ENCODE measurements at places on chromosomes 7 and 10. TPM values are rescaled to one million over a fixed set of nuclear protein-coding genes. Genes with fewer than 3 reads are reported as not detected.

- H3K4me3 ChIP-seq = peak overlapping the region; percentile 46
- peaks cover 6% of the 10 kb centered on the region for H3K36me3 ChIP-seq
- DNase-seq = peak; percentile 82
- H3K4me1 ChIP-seq = peaks cover 43% of the 10 kb centered on the region
- H3K27me3 ChIP-seq = peaks cover 4% of the 10 kb centered on the region
Observed at GRCh38 chr7:150357270-150357669, 11.4 kb upstream of the REPIN1 start.

- no peaks in the 10 kb centered on the region for H3K36me3 ChIP-seq
- no peak overlapping the region for H3K4me3 ChIP-seq
- no peak overlapping the region for H3K27ac ChIP-seq
- H3K4me1 ChIP-seq = no peaks in the 10 kb centered on the region
Observed at GRCh38 chr7:35366167-35367155, 112.6 kb upstream of the TBX20 start.

FLNC gene
- not detected for total RNA-seq

GRCh38 chr7:144534196-144534595 is 130.7 kb upstream of the NOBOX start:
- H3K4me3 ChIP-seq = no peak overlapping the region
- H3K4me1 ChIP-seq = peaks cover 12% of the 10 kb centered on the region
- DNase-seq = no peak
- peaks cover 6% of the 10 kb centered on the region for H3K36me3 ChIP-seq
- no peak overlapping the region for H3K27ac ChIP-seq
- no peaks in the 10 kb centered on the region for H3K27me3 ChIP-seq

DNA sequence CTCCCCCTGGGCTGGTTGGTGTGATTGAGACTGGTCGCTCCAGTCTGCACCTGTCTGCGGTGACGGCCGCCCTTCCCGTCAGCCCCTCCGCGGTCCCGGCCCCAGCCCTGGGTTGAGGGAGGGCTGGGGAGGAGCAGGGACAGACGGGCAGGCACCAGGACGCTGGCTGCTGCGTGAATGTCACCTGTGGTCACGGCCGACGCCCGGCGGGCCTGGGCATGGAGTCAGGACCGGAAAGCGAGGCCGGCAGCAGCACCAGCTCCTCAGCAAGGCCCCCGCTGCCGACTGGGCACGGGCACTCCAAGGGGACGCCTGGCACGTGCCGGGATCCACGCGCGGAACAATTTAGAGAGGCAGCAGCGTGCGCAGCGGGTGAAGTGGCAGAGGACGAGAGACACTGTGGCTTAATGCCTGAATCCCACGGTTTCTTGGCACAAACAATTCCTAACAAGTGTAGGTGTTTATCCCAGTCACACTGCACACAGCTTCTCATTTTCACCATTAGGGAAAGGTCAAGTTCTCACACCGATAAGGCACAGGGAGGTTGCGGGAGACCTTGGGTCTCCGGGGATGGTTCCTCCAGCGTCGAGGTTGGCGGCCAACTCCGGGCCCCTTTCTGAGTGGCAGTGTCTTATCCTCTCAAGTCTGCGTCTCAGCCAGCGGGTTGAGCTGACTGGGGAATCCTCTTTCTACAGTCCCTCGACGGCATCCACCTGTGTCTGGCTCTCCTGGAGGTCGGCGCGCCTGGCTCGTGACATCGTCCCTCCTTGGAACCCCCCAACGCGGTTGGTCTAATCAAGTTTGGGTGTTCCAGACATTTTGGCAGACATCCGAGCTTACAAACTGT is 66.4 kb upstream of the ADGRA1 start:
- no peak overlapping the region for H3K4me3 ChIP-seq
- H3K36me3 ChIP-seq = no peaks in the 10 kb centered on the region
- no peaks in the 10 kb centered on the region for H3K4me1 ChIP-seq
- DNase-seq = no peak
- H3K27me3 ChIP-seq = no peaks in the 10 kb centered on the region

CYP3A4 gene
- not detected for total RNA-seq

- H3K4me1 ChIP-seq = peaks cover 5% of the 10 kb centered on the region
- H3K4me3 ChIP-seq = no peak overlapping the region
- no peak for DNase-seq
- H3K27ac ChIP-seq = no peak overlapping the region
- no peaks in the 10 kb centered on the region for H3K36me3 ChIP-seq
Observed at GRCh38 chr10:99372546-99373271, 43.6 kb downstream of the CNNM1 start.

DNA sequence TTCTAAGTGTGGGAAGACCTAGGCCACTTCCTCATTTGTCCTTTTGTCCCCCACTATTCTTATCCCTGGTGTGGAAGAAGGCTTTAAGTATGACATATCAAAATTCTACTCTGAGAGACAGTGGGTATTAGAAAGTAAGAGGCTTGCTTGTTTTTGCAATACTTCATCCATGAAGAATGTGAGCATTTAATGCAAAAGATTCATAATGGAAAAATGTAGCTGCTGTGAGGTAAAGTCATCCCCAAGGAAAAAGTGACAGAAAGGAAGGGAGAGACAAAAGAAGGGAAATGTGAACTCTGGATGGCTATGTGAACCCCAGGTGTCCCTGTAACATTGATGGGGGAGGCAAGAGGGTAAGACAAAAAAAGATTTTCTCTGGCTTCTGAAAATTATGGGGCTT is 607.5 kb downstream of the SORCS1 start:
- no peak for DNase-seq
- no peaks in the 10 kb centered on the region for H3K27me3 ChIP-seq
- no peak overlapping the region for H3K27ac ChIP-seq
- H3K36me3 ChIP-seq = no peaks in the 10 kb centered on the region

GRCh38 chr10:59229441-59229840 is 53.0 kb downstream of the PHYHIPL start:
- no peaks in the 10 kb centered on the region for H3K36me3 ChIP-seq
- no peak overlapping the region for H3K4me3 ChIP-seq
- no peak overlapping the region for H3K27ac ChIP-seq

SPRN gene
- not detected for total RNA-seq

GRCh38 chr7:121810831-121811672 is 61.9 kb upstream of the PTPRZ1 start:
- H3K36me3 ChIP-seq = no peaks in the 10 kb centered on the region
- H3K27me3 ChIP-seq = no peaks in the 10 kb centered on the region
- H3K4me1 ChIP-seq = no peaks in the 10 kb centered on the region
- H3K27ac ChIP-seq = no peak overlapping the region

DNA sequence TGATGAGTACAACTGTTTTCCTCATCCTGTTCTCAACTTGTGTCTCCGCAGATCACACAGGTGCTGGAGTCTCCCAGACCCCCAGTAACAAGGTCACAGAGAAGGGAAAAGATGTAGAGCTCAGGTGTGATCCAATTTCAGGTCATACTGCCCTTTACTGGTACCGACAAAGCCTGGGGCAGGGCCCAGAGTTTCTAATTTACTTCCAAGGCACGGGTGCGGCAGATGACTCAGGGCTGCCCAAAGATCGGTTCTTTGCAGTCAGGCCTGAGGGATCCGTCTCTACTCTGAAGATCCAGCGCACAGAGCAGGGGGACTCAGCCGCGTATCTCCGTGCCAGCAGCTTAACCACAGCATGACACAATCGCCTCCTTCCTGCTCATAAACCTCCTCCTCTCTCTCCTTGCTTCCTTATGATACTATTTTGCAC is 126.7 kb upstream of the PRSS58 start:
- H3K36me3 ChIP-seq = no peaks in the 10 kb centered on the region
- peaks cover 32% of the 10 kb centered on the region for H3K4me1 ChIP-seq
- H3K27me3 ChIP-seq = no peaks in the 10 kb centered on the region
- H3K27ac ChIP-seq = peak overlapping the region; percentile 88
- peak overlapping the region; percentile 67 for H3K4me3 ChIP-seq
- peak; percentile 64 for DNase-seq

- H3K27me3 ChIP-seq = no peaks in the 10 kb centered on the region
- DNase-seq = no peak
- H3K4me3 ChIP-seq = no peak overlapping the region
- no peak overlapping the region for H3K27ac ChIP-seq
Observed at GRCh38 chr7:1130021-1130990, 29.7 kb downstream of the ZFAND2A start.

DNA sequence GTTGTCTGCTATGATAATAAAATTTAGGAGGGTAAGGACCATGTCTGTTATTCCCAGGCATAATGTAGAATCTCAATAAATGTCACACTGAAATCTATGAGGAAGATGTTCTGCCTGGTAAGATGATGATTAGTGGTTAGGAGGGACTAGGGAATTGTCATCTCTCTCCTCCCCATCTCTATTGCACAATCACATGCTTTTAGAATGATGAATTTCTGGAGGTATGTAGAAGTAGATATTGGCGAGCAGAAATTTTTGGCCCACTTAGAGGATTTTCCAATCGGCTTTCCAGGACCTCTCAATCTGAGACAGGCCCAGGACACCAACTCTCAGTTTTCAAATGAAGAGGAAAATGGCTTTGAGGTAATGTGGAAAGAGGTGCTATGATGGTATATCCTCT is 2.0 kb upstream of the PITX3 start:
- H3K4me1 ChIP-seq = peaks cover 42% of the 10 kb centered on the region
- H3K27ac ChIP-seq = no peak overlapping the region
- DNase-seq = no peak
- H3K27me3 ChIP-seq = peaks cover 37% of the 10 kb centered on the region
- peaks cover 7% of the 10 kb centered on the region for H3K36me3 ChIP-seq

- H3K4me1 ChIP-seq = no peaks in the 10 kb centered on the region
- H3K27me3 ChIP-seq = peaks cover 5% of the 10 kb centered on the region
- no peak for DNase-seq
- H3K27ac ChIP-seq = no peak overlapping the region
- H3K36me3 ChIP-seq = no peaks in the 10 kb centered on the region
Observed at GRCh38 chr7:134197345-134197744, 70.2 kb downstream of the LRGUK start.

DNA sequence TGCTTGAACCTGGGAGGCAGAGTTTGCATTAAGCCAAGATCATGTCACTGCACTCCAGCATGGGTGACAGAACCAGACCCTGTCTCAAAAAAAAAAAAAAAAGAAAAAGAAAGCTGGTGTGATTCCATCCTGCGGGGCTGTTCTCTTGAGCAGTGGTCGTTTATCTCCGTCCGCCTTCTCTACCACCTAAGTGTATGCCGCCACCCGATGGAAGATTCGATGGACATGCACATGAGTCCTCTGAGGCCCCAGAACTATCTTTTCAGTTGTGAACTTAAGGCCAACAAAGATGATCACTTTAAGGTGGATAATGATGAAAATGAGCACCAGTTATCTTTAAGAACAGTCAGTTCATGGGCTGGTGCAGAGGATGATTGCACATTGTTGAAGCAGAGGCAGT is 65.7 kb downstream of the ABRAXAS2 start:
- no peaks in the 10 kb centered on the region for H3K36me3 ChIP-seq
- H3K27me3 ChIP-seq = no peaks in the 10 kb centered on the region
- no peak overlapping the region for H3K4me3 ChIP-seq
- no peak for DNase-seq

- peak; percentile 21 for DNase-seq
- H3K27me3 ChIP-seq = peaks cover 59% of the 10 kb centered on the region
- H3K4me1 ChIP-seq = no peaks in the 10 kb centered on the region
- H3K36me3 ChIP-seq = no peaks in the 10 kb centered on the region
- H3K4me3 ChIP-seq = no peak overlapping the region
- H3K27ac ChIP-seq = no peak overlapping the region
Observed at GRCh38 chr7:128922496-128923410, 12.2 kb upstream of the KCP start.

- no peaks in the 10 kb centered on the region for H3K27me3 ChIP-seq
- no peak for DNase-seq
- no peaks in the 10 kb centered on the region for H3K36me3 ChIP-seq
- H3K4me3 ChIP-seq = no peak overlapping the region
- H3K4me1 ChIP-seq = no peaks in the 10 kb centered on the region
- no peak overlapping the region for H3K27ac ChIP-seq
Observed at GRCh38 chr7:11810043-11810625, 21.9 kb downstream of the THSD7A start.

GRCh38 chr7:117169907-117170306 is 153.0 kb downstream of the WNT2 start:
- peaks cover 2% of the 10 kb centered on the region for H3K36me3 ChIP-seq
- no peaks in the 10 kb centered on the region for H3K27me3 ChIP-seq
- H3K4me1 ChIP-seq = no peaks in the 10 kb centered on the region
- H3K27ac ChIP-seq = no peak overlapping the region
- no peak for DNase-seq

DNA sequence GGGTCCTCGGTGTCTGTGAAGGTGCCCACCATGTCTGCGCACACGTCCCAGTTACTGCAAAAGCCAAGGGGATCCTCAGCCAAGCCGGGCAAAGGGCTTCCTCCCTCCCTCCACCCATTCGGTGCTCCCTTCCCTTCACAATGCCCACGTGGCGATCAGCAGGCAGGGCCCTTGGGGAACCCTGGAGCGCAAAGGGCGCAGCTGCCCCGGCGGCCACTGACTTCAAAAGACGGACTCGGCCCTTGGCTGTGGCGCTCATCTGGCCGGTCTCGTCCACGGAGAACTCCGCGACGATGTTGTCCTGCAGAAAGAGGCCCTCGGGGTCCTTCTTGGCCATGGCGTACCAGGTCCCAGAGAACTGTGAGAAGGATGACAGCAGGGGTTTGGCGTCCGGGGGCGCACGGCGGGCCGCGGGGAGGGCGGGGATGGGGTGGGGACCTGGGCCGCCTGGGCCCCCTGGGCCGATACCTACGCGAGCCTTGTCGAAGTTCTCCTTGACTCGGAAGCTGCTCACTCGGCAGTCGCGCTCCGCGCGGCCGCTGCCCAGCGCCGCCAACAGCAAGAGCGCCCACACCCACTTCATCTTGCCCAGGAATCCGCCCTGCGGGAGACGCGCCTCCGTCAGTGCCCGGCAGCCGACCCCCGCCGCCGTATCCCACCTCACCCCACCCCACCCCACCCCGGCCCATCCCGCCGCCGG is 439 bp downstream of the RBP4 start:
- peaks cover 58% of the 10 kb centered on the region for H3K27me3 ChIP-seq
- H3K4me3 ChIP-seq = no peak overlapping the region
- H3K36me3 ChIP-seq = no peaks in the 10 kb centered on the region
- no peaks in the 10 kb centered on the region for H3K4me1 ChIP-seq

GRCh38 chr10:83076443-83076842 is 1062.9 kb upstream of the GHITM start:
- no peak overlapping the region for H3K27ac ChIP-seq
- H3K36me3 ChIP-seq = no peaks in the 10 kb centered on the region
- no peaks in the 10 kb centered on the region for H3K4me1 ChIP-seq
- no peaks in the 10 kb centered on the region for H3K27me3 ChIP-seq
- no peak overlapping the region for H3K4me3 ChIP-seq
- no peak for DNase-seq

- no peak for DNase-seq
- H3K27me3 ChIP-seq = no peaks in the 10 kb centered on the region
- peaks cover 5% of the 10 kb centered on the region for H3K4me1 ChIP-seq
- H3K27ac ChIP-seq = peak overlapping the region; percentile 27
- no peak overlapping the region for H3K4me3 ChIP-seq
- H3K36me3 ChIP-seq = peaks cover 44% of the 10 kb centered on the region
Observed at GRCh38 chr7:129719980-129720732, 108.6 kb downstream of the NRF1 start.

DNA sequence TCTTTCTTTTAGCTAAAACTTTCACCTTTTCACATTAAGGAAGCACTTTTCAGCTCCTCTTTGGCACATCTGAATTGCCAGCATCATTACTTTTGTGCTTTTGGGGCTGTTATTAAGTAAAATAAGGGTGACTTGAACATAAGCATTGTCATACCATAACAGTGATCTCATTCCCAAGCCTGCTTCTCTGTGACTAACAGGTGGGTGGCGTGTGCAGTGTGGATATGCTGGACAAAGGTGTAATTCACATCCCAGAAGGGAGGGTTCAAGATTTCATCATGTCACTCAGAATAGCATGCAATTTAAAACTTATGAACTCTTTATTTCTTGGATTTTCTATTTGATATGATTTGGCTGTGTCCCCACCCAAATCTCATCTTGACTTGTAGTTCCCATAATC is 517.4 kb upstream of the MKI67 start:
- no peak for DNase-seq
- no peaks in the 10 kb centered on the region for H3K4me1 ChIP-seq
- no peak overlapping the region for H3K27ac ChIP-seq
- no peaks in the 10 kb centered on the region for H3K36me3 ChIP-seq
- H3K27me3 ChIP-seq = no peaks in the 10 kb centered on the region

COX19 gene
- 18.7 TPM for total RNA-seq

All from activated CD8-positive, alpha-beta memory T cell treated with anti-CD3 and anti-CD28 coated beads, Interleukin-2, amount 10 ng/mL, durations not matched to agents 7 days and 5 days (primary cell).